NK-92 treated with Interleukin-12 subunit alpha and Interleukin-12 subunit beta, amount 100 ng/mL, for 24 hours (cell line): ENCODE measurements at places on chromosomes 1 and 21.

GRCh38 chr1:30892671-30893073 is 15.9 kb downstream of the SDC3 start:
- DNase-seq: no peak

DNA sequence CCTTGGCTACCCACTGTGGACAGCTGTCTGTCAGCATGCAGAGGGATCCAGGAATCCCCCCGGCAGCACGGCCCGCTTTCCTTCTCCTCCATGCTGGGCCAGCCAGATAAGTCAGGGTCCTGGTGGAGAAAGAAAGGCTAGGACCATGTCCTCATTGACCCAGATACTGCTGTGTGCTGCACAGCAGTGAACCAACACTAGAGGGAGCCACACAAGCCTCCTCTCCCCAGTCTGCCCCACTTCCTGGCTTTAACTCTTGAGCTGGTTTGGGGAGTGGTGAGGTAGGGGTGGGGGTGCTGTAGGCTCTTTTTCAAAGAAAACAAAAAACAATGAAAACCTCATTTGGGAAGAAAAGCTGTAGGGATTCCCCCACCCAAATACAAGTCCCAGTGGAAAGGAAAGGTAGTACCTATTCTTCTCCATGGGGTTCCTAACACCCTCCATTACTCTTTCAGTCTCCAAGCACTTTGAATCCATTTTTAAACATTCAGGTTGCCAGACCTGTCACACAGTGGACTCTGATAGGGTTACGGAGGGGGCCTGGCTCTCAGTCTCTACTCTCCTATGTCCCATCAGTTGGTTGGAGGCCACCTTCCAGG is 84.9 kb upstream of the CD1D start:
- DNase-seq: peak; percentile 6

- DNase-seq: no peak
Measured at GRCh38 chr1:93676427-93676826, 5.2 kb downstream of the BCAR3 start.

DNA sequence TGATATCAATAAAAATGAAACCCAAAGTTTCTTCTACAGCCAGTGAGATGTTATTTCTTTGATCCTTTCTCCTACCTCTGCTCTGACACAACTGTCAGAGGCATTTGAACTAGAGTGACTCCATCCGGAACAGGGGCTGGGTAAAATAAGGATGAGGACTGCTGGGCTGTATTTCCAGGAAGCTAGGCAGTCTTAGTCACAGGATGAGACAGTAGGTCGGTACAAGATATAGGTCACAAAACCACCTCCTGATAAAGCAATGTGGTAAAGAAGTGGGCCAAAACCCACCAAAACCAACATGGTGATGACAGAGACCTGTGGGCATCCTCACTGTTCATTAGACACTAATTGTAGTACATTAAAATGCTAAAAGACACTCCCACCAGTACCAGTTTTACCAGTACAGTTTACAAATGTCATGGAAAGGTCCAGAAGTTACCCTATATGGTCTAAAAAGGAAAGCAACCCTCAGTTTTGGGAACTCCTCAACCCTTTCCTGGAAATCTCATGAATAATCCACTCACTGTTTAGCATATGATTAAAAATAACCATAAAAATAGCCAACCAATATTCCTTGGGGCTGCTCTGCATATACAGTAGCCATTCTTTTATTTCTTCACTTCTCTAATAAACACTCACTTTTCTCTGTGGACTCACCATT is 96.7 kb downstream of the GABPA start:
- DNase-seq: no peak

GRCh38 chr1:22217811-22218460 is 75.0 kb upstream of the WNT4 start:
- DNase-seq: no peak

DNA sequence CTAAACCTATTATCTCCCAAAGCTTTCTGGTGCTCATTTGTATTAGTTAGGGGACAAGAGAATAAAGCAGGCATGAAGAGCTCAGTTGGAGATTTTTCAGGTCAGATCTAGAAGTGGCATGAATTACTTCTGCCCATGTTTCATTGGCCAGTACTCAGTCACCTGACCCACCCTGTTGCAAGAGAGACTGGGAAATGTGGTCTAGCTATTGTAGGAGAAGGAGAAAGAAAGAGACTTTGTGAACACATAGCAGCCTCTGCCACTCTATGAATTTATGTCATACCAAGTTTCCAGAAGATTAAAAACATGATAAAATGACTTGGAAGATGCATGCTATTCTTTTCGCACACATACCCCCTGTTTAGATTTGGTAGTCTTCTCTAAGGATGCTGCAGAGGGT is 302.3 kb upstream of the RUNX1 start:
- DNase-seq: no peak

GRCh38 chr1:39900662-39901463 is 854 bp downstream of the MYCL start:
- no peak for DNase-seq

- DNase-seq: no peak
Measured at GRCh38 chr21:29496337-29496736, 197.6 kb downstream of the BACH1 start.

DNA sequence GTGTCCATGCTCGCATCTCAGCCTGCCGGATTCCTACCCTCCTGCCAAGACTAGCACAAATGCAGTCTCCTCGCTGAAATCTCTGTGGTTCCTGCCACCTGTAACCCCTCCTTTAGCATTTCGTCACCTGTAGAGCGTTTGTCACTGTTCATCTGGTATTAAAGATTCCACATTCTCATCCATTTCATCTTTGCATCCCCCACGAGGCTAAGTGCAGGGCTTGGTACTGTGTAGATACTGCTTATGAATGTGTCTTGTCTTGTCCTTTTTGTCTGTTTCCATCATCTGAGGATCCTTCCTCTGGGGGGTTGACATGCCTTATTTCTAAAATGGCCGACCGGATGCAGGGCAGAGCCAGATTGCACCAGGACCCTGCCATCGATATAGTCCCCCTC is 53.7 kb upstream of the DNAJC6 start:
- no peak for DNase-seq

DNA sequence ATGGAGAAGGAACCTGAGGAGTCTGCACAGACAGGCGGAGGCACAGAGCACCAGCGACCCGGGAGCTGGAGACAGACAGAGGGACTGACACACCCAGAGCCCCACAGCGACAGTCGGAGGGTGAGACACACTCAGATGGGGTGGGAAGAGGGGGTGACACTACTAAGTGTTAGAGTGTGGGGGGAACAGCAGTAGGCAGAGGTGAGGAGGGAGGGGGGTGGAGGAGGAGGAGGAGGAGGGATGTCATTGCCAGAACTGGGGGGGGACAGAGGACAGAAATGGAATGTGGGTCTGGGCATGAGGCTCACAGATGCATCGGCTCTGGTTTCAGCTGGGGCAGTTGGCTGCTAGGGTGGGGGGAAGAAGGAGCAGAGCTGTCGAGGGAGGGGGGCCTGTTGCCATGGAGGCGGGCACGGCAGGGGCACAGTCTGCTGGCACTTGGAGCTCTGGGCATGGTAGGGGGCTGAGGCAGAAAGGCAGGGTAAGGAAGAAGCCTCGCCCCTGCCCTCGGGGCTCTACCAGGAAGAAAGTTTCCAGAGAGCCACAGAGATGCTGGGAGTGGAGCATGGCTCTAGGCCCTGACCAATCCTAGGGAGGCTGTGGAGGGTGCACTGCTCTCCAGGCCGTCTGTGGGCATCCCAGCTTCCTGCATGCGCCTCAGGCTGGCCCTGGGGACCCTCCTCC is 37.3 kb downstream of the AHDC1 start:
- no peak for DNase-seq

DNA sequence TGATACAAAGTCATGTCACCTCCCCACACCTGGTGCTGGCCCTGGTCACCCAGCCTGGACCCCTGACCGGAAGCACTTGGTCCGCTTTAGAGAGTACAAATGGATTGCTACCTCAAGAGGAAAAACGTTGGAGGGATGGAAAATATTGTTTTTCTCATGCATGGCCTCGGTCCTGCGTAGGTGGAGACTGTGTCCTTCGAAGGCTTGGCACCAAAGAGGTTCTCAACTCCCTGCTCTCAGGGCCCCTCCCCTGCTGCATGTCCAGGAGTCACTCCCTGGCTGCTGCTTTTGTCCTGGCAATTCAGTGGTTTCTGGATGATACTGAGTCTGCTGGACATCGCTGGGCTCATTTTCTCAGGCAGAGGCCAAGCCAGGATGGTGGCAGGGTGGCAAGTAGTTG is 529.8 kb downstream of the KIF26B start:
- DNase-seq: no peak

DNA sequence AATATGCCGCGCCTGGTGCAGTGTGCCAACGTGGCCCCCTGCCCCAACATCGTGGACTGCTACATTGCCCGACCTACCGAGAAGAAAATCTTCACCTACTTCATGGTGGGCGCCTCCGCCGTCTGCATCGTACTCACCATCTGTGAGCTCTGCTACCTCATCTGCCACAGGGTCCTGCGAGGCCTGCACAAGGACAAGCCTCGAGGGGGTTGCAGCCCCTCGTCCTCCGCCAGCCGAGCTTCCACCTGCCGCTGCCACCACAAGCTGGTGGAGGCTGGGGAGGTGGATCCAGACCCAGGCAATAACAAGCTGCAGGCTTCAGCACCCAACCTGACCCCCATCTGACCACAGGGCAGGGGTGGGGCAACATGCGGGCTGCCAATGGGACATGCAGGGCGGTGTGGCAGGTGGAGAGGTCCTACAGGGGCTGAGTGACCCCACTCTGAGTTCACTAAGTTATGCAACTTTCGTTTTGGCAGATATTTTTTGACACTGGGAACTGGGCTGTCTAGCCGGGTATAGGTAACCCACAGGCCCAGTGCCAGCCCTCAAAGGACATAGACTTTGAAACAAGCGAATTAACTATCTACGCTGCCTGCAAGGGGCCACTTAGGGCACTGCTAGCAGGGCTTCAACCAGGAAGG is 4.3 kb downstream of the GJB3 start:
- DNase-seq: no peak

GRCh38 chr1:69570356-69570755 is 2.6 kb downstream of the LRRC7 start:
- no peak for DNase-seq

DNA sequence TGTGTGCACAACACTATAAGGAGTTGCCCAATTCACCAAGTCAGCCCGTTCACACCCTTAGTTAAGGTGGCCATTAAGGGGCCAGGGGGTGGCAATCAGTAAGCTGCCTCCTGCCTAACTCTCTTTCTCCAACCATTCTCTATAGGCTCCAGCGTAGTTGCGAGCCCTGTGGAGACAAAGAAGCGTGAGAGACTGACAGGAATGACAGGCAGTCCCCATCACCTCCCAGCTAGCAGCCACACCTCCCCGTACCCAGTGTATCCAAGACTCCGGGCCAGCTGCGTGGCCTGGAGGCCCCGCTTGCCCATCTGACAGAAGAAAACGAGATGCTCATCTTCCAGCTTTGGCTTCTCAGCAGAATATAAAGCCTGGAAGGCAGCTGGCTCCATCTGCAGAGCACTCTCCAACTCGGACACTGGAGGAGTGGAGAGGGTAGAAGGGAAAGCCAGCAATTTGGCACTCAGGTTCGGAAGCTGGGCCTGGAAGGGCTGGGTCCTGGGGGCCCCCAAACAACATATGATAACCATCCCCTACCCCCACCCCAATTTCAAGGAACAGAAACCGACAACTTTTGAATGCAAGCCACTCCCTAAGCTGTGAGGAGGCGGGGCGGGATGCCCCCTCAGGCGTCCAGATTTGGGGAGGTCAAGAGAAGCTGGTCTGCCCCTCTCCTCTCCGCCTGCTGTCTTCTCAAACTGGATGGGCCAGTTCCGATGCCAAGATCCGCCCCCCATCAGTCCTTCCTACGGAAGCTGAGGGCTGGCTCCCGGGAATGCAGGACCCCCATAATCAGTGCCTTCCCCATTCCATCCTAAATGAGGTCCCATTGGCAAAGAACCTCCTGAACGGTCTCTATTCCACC is 872 bp downstream of the TSTD1 start:
- no peak for DNase-seq

DNA sequence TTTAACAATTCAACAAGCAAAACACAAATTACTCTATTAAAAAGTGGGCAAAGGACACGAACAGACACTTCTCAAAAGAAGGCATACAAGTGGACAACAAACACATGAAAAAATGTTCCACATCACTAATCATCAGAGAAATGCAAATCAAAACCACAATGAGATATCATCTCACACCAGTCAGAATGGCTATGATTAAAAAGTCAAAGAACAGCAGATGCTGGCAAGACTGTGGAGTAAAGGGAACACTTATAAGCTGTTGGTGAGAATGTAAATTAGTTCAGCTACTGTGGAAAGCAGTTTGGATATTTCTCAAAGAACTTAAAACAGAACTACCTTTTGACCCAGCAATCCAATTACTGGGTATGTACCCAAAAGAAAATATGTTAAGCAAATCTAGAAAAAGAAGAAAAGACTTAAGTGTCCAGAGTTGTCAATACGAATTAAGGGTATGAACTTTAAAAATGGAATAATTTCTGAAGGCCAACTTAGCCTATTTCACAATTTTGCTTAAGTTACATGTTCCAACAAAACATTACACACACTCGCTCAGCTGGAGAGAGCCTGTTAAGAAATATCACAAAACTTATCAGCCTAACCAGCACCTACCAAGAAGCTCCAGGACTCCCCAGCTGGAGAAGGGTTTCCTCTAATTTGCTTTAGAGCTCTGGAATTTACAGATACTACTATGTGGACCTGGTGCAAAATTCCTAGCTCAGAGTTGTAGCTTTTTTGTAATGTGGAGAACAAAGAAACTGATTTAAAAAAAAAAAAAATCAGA is 232.1 kb downstream of the DUSP10 start:
- no peak for DNase-seq

DNA sequence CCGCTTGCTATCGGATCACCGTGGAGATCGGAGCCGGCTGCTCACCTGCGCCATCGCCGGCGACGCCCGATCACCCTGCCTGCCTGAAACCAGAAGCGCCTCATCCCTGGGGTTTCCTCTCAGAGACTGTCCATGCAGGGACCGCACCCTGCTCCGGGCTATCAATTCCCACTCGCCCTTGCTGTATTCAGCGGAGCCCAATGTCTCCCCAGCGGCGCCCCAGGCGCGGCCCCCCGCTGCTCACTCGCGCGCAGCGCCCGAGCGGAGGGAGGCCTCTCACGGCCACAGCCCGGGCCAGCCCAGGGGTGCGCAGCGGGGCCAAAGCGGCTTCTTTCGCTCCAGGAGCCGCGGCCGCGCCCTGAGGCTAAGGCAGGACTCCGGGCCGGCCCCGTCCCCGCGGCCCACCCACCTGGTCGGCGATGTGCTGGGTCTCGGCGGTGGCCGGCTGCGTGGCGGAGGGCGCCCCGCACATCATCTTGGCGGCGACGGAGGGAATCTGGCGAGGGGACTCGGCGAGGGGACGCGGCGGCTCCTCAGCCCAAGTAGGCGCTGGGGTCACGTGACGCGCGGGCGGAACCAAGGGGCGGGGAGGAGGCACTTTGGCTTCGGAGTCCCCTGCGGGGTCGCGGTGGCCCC is at the start of gene CSTB:
Gene CSTB (minus strand): TSS at position 514 of the 636 bp plus-strand sequence. CDS start 39 bp downstream, at position 475.
- peak; percentile 81 for DNase-seq
